ENCODE measurements at places on chromosomes 3 and 15.
A peak's percentile ranks its signal among the peaks of the same experiment; 100 is the strongest.

GRCh38 chr3:158991146-158991705 lies 189.4 kb downstream of the MFSD1 start:
- DNase-seq, result peak; percentile 86

DNA sequence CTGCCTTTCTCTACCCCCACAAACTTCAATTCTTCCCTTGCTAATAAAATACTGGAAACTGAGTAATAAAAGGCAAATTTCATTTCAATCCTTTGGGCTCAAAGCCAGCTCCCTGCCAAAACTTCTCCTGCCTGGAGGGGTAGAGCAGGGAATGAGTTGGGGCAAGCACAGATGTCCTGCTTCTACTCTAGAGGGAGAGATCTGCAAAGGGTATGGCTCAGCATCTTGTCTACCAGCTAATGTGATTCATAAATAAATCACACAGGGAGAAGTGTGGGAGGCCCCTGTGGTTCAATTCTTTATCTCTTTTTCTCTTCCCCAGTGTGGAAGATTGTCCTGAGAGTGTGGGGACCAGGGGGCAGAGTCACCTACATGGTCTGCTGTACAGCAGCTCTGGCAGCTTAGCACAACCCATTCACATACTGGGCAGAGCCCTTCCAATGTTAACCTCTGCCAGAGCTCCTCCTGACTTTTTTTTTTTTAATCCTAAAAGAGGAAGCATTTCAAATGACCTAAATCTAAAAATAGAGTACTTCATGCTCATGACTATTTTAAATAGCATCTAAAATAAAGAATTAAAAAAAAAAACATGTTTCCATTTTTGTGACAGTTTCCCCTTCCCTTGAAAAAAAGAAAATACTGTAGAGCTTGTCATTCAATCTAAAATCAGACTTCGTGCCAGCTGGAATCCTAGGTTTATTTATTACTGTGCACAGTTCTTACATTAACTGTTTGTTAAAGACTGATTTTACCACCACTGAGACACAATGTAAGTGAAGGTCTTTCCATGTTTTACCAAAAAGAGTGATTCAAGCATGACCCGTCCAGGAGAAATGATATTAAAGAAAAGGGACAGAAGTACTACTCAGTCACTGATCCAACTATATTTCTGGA lies 1083.7 kb upstream of the CFAP20DC start:
- DNase-seq, result no peak

DNA sequence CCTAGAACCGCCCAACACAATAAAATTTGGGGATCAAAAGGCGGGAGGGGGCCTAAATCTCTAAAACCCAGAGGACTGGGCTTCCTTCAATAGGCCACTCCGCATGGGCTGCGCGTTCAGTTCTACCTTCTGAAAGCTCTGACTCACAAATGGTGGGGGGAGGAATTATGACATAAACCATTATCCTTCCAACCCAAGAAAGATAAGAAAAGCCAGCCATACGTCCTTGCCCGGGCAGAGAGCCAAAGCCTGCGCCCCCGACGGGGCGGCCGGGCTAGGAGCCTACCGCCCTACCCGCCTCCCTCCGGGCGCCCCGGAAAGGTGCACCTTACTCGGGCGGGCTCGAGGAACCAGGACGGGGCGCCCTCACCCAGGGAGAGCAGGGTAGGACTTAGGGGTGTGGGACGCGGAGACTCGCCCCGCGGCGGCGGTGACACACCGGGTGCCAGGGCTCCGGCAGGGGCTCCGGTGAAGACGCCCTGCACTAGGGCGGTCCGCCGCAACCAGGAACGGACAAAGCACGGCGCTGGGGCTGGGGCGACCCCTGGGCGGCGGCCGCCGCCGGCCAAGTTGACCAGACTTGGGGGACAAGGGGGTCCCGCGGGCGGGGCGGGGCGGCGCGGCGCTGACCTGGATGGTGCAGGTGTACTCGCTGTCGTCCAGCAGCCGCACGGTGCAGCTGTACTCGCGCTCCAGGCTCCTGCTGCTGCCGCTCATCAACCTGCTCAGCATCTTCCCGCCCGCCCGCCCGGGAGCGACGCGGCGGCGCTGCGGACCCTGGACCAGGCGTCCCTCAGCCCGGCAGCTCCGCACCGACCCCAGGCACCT lies 534 bp downstream of the FRMD5 start:
- no peak for DNase-seq

DNA sequence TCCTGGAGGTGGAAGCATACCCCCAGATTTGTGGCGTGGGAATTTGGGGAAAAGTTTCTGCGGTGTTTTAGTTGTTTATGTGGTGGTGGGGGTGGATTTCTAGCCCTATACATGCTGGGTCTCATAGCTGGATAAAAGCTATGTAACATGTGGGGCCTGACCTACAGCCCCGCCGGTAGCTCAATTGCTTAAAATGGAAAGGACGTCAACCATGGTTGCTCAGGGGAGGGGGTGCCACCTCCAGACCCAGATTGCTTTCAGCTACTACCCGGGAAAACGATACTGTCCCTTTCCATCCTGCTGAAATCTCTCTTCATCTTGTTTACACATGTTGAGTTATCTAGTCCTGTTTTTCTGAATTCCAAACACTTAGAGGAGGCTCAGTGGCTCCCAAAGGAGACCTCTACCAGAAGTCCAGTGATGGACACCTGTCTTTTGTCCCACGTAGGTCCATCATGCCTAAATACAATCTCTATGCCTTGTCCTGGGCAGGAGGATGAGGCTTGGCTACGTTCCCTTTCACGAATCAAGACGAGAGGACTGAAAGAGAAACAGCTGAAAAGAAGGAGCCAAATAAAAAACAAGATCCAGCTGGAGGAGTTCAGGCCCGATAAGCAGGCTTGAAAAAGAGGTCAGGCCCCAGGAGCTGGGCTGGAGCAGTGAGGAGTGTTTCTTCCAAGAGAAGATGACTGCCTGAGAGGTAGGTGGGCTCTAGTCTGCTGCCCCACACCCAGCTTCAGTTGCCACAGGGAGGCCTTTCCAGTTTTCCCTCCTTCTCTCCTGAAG lies 72.1 kb upstream of the TPRG1 start:
- no peak for DNase-seq

GRCh38 chr15:69897471-69898237 lies 200.1 kb downstream of the TLE3 start:
- DNase-seq, result peak; percentile 13

DNA sequence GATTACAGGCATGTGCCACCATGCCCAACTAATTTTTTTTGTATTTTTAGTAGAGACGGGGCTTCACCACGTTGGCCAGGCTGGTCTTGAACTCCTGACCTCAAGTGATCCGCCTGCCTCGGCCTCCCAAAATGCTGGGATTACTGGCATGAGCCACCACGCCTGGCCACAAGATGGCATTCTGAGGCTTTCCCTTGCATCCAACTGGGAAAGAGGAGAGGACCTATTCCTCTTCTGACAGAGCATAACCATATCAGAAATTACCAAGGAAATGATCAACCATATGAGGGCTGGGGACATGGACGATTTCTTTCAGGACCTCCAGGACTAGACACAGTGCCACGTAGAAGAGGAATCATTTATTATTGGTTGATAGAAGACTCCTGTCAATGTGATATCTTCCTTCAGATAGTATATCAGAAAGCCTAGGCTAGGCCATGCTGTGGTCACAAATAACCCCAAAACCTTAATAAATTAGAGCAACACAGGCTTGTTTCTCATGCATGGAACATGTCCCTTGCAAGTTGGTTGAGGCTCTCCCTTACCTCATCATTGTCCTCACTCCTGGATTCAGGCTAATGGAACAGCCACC lies 372.3 kb upstream of the IL12A start:
- DNase-seq, result no peak

GRCh38 chr3:173876476-173876875 lies 478.9 kb downstream of the NLGN1 start:
- DNase-seq, result no peak

DNA sequence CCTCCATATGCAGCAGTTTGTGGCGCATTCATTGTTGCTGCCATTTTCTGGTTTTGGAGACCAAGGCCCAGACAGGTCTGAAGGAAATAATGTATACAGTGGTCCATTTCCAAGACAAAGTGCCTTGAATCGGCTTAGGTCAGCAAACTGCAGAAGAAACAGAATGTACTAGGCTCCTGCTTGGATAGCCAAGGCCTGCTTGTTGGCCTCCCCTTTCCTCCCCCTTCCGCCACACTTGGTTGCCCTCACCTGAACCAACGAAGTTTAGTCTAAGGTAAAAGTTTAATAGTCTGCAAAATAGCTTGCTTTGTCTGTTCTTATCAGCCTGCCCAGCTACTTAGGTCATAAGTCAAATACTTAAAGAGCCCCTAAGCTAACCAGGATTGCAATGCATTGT lies 12.0 kb upstream of the RTP3 start:
- no peak for DNase-seq

Data from DMS153 (cell line).